Lung (tissue), 17 donors: ENCODE measurements at places on chromosomes 5 and 9. TPM values are rescaled to one million over a fixed set of nuclear protein-coding genes. Genes with fewer than 3 reads are reported as not detected.

HK3 gene
- total RNA-seq, result 9.2 TPM

DNA sequence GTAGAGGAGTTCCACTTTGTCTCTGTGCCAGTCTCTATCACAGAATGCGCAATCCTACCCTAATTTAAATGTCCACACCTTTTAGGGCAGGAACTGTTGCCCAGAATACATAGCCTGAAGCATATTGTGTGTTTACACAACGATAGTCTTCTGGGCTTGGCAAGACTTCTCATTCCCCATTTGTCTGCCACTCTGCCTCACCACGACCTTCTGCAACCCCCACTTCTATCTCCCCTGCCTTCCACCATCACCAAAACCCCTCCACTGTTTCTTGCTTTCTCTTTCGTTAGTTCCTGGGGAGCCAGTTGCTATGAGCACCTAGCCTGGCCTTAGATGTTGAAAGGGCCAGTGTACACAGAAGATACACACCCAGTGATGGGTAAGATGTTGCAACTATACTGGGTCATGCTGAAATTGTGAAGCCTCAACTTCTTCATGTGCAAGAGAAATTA, 883 bp upstream of the RNF145 start:
- no peaks in the 10 kb centered on the region for H3K36me3 ChIP-seq
- H3K4me3 ChIP-seq, result no peak overlapping the region
- DNase-seq, result no peak

- H3K27ac ChIP-seq, result no peak overlapping the region
- H3K4me3 ChIP-seq, result no peak overlapping the region
- no peaks in the 10 kb centered on the region for H3K27me3 ChIP-seq
- H3K4me1 ChIP-seq, result no peaks in the 10 kb centered on the region
These were observed 3.1 kb upstream of the FCHSD1 start for GRCh38 chr5:141654298-141654697.

SLC30A5 gene
- 47.5 TPM for total RNA-seq

NME5 gene
- total RNA-seq, result 13.5 TPM

DNA sequence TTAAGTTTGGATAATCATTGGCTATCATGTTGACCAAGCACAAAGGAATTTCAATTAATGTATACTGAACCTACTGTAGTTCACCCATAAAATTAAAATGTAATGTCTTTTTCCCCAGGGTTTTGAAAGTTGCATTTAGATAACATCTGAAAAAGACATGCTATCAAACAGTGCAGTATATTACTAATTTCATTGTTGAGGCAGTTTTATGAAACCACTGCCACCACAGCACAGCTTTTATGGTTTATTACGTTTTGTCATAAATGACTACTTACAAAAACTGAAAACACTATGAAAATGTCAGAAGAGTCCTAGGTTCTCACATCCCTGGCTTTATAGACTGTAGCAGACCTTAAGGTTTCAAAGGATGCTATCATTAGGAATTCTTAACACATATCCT, 32.0 kb upstream of the HAPLN1 start:
- no peak overlapping the region for H3K4me3 ChIP-seq
- no peaks in the 10 kb centered on the region for H3K4me1 ChIP-seq
- DNase-seq, result no peak
- no peaks in the 10 kb centered on the region for H3K27me3 ChIP-seq
- H3K27ac ChIP-seq, result no peak overlapping the region
- no peaks in the 10 kb centered on the region for H3K36me3 ChIP-seq

DNA sequence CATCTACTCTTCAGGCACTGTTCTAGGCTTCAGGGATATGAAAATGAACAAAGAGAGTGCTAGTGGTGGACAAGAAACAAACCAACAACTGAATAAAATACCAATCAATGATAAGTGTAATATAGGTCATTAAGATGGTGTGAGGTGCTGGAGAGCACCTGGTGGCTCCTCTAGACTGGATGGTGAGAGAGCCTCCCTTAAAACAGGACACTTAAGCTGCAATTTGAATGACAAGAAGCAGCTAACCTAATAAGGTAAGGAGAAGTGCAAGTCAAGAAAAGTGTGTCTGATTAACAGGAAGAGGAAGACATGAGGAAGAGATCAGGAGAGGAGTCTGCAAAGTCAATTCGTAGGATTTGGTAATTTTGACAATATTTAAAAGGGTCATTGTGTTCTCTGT, 23.1 kb downstream of the JAKMIP2 start:
- H3K4me1 ChIP-seq, result no peaks in the 10 kb centered on the region
- no peak overlapping the region for H3K27ac ChIP-seq
- H3K27me3 ChIP-seq, result no peaks in the 10 kb centered on the region
- no peaks in the 10 kb centered on the region for H3K36me3 ChIP-seq
- no peak for DNase-seq

NR2F1-AS1 gene
- 8.9 TPM for total RNA-seq

- peaks cover 11% of the 10 kb centered on the region for H3K4me1 ChIP-seq
- no peak overlapping the region for H3K27ac ChIP-seq
- H3K27me3 ChIP-seq, result no peaks in the 10 kb centered on the region
- DNase-seq, result no peak
- H3K36me3 ChIP-seq, result no peaks in the 10 kb centered on the region
- H3K4me3 ChIP-seq, result no peak overlapping the region
These were observed 123.6 kb downstream of the SAXO1 start for GRCh38 chr9:18909140-18910018.

GRCh38 chr9:76474419-76474818, 15.4 kb downstream of the GCNT1 start:
- no peak overlapping the region for H3K27ac ChIP-seq
- no peaks in the 10 kb centered on the region for H3K27me3 ChIP-seq
- H3K4me3 ChIP-seq, result no peak overlapping the region
- DNase-seq, result no peak
- H3K4me1 ChIP-seq, result no peaks in the 10 kb centered on the region

DNA sequence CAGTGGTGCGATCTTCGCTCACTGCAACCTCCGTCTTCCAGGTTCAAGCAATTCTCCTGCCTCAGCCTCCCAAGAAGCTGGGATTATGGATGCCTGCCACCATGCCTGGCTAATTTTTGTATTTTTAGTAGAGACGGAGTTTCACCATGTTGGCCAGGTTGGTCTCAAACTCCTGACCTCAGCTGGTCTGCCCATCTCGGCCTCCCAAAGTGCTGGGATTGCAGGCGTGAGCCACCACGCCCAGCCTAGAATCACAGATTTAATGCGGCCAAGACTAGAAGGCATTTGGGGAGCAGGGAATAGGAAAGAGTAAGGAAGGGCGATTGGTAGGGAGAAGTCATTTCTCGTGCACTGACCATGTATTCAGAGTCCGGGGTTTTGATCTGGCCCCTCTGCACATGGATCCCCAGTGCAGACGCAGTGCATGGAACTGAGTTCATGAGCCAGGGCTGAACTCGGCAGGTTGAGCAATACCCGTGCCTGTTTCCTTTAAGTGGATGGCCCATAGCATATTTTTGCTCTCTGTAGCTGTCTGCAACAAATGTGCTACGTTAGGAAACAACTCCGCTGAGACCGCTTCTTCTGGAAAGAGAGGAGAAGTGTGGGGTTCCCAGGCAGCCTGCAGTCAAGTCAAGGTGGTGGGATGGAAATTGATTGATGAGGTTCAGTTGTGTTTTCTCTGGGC, 3.4 kb upstream of the HMCN2 start:
- H3K27ac ChIP-seq, result no peak overlapping the region
- H3K4me1 ChIP-seq, result no peaks in the 10 kb centered on the region
- no peak overlapping the region for H3K4me3 ChIP-seq
- H3K36me3 ChIP-seq, result no peaks in the 10 kb centered on the region

DNA sequence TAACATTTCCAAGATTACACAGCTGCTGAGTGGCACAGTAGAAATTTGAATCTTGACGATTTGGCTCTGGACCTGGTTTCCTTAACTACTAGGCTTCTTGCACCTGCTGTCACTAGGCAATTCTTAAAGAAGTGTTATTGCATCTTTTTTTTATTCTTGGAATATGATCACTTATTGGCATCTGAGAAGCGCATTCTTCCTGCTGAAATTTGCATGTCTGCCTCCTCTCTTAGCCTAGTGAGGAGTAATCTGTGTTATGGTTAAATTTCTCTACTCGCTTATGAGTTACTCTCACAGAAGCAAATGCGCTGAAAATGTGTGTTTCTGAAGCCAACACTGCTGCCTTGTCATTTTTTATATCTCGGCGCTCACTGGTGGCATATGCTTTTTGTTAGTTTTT, 89.3 kb downstream of the WDR41 start:
- no peak overlapping the region for H3K27ac ChIP-seq
- DNase-seq, result no peak
- no peaks in the 10 kb centered on the region for H3K27me3 ChIP-seq
- no peak overlapping the region for H3K4me3 ChIP-seq
- H3K36me3 ChIP-seq, result no peaks in the 10 kb centered on the region
- no peaks in the 10 kb centered on the region for H3K4me1 ChIP-seq

GRCh38 chr9:89483592-89484474, 14.1 kb downstream of the SEMA4D start:
- peaks cover 2% of the 10 kb centered on the region for H3K4me1 ChIP-seq
- no peak overlapping the region for H3K4me3 ChIP-seq
- H3K27me3 ChIP-seq, result no peaks in the 10 kb centered on the region
- no peak overlapping the region for H3K27ac ChIP-seq
- H3K36me3 ChIP-seq, result no peaks in the 10 kb centered on the region

ANKRD18A gene
- total RNA-seq, result 2.7 TPM

THBS4 gene
- 1.7 TPM for total RNA-seq

CFAP77 gene
- 12.8 TPM for total RNA-seq

DNA sequence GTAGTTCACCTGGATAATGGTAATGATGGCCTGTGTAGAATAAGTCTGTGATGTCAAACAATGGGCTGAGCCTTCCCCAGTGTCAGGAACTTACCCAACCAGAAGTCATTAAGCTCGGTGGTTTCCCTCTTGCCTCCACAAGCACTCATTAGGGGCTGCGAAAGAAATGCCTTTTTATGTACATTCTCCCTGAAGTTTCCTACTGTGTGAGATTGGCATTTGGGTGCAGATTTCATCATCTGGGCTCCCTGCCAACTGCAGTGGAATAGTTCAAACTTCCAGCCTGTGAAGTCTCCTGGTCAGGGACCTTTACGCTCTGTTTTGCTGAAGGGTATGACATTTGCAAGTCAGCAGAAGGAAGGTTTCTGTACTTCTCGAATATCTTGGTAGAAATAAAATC, 41.6 kb upstream of the TMEM215 start:
- peak; percentile 7 for DNase-seq
- H3K36me3 ChIP-seq, result no peaks in the 10 kb centered on the region
- no peaks in the 10 kb centered on the region for H3K27me3 ChIP-seq
- no peak overlapping the region for H3K27ac ChIP-seq
- H3K4me1 ChIP-seq, result no peaks in the 10 kb centered on the region
- no peak overlapping the region for H3K4me3 ChIP-seq

GRCh38 chr9:120324996-120325642, 254.8 kb downstream of the CDK5RAP2 start:
- H3K36me3 ChIP-seq, result no peaks in the 10 kb centered on the region
- no peaks in the 10 kb centered on the region for H3K27me3 ChIP-seq
- H3K4me1 ChIP-seq, result no peaks in the 10 kb centered on the region
- peak; percentile 16 for DNase-seq
- H3K4me3 ChIP-seq, result no peak overlapping the region

CFAP90 gene
- total RNA-seq, result 14.2 TPM

- no peak overlapping the region for H3K27ac ChIP-seq
- no peak overlapping the region for H3K4me3 ChIP-seq
- H3K27me3 ChIP-seq, result no peaks in the 10 kb centered on the region
- no peak for DNase-seq
- no peaks in the 10 kb centered on the region for H3K36me3 ChIP-seq
These were observed 49.1 kb upstream of the ANKRD55 start for GRCh38 chr5:56282216-56282615.

DNA sequence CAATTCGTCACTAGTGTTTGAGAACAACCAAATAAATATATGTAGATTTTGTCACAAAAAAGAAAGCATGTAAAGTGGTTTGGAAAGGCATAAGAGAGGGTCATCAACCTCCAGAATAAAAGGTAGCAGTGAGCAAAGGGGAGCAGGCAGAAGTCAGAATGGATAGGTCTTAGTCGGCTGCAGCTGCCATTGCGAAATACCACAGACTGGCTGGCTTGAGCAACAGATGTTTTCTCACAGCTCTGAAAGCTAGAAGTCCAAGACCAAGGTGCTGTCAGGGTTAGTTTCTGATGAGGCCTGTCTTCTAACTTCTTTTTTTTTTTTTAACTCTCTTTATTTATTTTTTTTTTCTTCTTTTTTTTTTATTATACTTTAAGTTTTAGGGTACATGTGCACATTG, 208.1 kb upstream of the PIK3R1 start:
- no peak overlapping the region for H3K4me3 ChIP-seq
- DNase-seq, result peak; percentile 84
- no peaks in the 10 kb centered on the region for H3K27me3 ChIP-seq
- H3K4me1 ChIP-seq, result no peaks in the 10 kb centered on the region
- H3K27ac ChIP-seq, result no peak overlapping the region
- H3K36me3 ChIP-seq, result no peaks in the 10 kb centered on the region

RLN1 gene
- total RNA-seq, result not detected

SHISAL2B gene
- 0.34 TPM for total RNA-seq

DNA sequence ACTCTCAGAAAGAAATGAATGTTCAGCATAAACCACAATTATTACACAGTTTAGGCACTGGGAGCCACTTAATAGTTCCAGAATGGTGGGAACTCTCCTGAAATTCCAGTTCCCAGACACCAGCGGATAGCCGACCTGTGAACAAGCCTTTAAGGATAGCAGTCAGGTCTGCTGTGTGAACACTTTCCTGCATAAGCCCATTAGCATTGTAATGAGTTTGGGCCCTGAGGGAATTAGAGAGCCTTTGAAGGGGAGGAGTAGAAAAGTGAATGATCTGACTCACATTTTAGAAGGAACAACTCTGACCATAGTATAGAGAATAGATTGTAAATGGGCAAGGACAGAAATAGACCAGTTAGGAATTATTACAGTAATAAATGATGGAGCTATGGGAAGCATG, 189.1 kb downstream of the ADGRV1 start:
- H3K4me3 ChIP-seq, result no peak overlapping the region
- no peaks in the 10 kb centered on the region for H3K4me1 ChIP-seq
- no peak for DNase-seq
- H3K27me3 ChIP-seq, result no peaks in the 10 kb centered on the region
- no peaks in the 10 kb centered on the region for H3K36me3 ChIP-seq

GRCh38 chr9:124764774-124765438, 6.2 kb downstream of the NR6A1 start:
- H3K36me3 ChIP-seq, result no peaks in the 10 kb centered on the region
- peak; percentile 34 for DNase-seq
- H3K27ac ChIP-seq, result no peak overlapping the region
- H3K27me3 ChIP-seq, result peaks cover 53% of the 10 kb centered on the region
- no peak overlapping the region for H3K4me3 ChIP-seq

DNA sequence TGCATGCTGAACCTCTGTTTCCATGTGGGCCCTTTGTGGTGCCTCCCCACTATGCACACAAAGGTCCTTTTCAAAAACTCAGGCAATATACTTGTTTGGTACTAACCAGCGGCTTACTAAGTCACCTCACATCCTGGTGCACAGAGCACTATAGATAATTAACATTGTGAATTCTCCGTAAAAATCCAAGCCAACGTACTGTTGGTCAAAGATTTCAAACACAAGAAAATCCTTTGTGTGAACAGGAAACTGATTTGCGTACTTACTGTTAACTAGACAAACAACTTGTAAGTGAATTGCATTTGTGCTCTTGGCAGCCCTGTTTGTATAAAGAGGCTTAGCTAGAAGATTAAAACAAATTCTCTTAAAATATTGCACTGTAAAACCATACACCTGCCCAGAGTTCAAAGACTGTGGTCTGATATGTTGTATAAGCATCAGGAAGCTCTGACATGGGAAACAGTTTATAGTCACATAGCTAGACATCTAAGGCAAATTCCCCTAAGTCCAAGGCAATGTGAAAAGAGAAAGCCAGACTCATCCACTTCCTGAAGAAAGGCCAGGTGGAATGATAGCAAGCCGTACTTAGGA, 125.0 kb upstream of the SLC12A2 start:
- no peak overlapping the region for H3K4me3 ChIP-seq
- peak overlapping the region; percentile 40 for H3K27ac ChIP-seq
- no peaks in the 10 kb centered on the region for H3K27me3 ChIP-seq
- H3K4me1 ChIP-seq, result peaks cover 6% of the 10 kb centered on the region
- no peak for DNase-seq
- no peaks in the 10 kb centered on the region for H3K36me3 ChIP-seq
